ENCODE measurements at places on chromosomes 3 and 15.

DNA sequence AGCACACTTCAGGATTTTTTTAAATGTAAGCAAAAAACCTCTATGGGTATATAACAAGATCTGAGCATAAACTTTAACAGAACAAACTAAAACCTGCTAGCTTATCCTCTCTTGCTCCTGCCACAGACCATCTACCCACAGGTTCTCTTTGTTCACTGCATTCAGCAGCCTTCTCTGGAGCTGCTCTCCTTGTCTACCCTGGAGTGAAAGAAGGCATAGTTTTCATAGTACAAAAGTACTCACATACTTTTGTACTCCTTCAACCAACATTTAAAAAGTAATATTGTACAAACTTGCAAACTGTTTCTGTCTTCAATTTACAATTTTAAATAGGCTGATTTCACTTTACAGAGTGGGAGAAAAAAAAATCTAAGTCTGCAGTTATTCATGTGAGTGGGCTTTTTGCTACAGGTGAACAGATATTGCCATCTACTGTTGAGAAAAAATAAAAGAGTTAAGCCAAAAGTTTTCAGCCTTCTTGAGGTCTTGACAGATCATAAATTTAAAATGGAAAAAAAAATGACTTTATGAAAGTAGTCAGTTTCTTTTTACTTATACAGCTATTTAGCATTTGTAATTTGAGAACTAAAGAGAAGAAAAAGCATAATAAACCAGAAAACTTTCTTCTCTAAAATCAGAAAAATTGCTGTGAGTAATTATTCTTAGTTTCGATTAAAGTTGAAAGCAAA lies 20.4 kb downstream of the TERC start:
- DNase-seq, result peak; percentile 10

GRCh38 chr3:105526360-105527111 lies 159.8 kb downstream of the ALCAM start:
- no peak for DNase-seq

DNA sequence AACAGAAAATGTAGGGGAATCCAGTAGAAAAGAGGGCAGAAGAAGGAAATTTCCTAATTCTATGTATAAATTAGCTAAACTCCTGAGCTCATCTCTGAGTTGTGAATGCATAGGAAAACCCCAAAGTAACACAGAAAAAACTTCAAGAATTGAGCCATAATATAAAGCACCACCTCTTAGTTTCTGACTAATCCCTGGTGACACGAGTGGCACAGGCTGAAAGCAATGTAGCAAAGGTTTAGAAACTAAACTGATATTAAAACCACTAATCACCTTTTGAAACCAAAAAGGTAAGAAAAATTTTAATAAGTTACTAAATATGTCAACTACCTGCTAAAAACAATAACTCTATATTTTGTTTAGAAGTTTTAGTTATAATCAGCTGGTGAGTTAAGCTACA lies 255.6 kb upstream of the NECTIN3 start:
- no peak for DNase-seq

- no peak for DNase-seq
Observed at GRCh38 chr15:87805117-87805820, 451.3 kb downstream of the NTRK3 start.

DNA sequence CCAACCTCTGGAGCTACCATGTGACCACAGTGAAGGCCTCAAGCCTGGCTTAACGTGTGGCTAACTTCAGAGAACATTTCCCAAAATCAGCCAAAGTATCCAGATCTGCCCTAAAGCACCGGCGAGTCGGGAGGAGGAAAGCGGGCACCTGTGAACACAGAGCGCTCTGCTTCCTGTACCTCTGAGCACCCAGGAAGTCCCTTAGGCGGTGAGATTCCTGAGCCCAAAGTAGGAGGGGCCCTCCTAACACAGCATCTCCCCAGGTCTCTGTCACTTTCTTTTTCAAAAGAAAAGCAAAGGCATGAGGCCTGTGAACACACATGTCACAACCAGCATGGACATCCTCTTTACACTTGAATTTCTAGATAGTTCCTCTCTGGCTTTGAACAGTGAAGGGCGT lies 944 bp upstream of the EIF4E3 start:
- no peak for DNase-seq

GRCh38 chr15:55709458-55709857 lies 33.5 kb downstream of the PRTG start:
- DNase-seq, result no peak

- no peak for DNase-seq
Observed at GRCh38 chr3:36709281-36709680, 55.1 kb downstream of the DCLK3 start.

DNA sequence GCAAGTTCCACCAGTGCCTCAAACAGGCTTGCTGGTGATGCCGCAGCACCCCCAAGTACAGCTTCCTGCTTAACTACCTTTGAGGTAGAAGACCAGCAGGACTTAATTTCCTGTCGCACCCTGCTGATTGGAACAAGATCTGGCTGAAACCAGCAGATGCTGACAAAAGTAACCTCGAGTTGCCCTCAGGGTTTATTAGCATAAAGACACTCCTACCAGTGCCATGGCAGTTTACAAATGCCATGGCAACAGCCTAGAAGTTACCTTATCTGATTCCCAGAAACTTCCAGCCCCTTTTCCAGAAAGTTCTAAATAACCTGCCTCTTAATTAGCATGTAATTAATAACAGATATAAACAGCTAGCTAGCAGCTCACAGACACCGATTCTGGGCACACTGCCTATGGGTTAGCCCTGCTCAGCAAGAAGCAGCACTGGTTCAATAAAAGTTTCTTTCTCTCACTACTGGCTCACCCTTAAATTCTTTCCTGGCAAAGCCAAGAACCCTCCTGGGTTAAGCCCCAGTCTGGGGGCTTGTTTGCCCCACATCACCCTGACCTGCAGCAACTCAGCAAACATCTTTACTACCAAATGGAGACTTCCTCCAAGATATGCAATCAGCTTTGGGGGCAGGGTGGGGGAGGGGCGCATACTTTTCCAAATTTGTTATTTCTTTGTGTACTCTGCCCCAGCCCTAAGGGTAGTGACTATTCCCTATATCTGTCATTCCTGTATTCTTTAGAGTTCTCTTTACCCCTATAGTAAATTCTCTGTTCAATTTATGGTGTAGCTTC lies 54.2 kb downstream of the MAP4 start:
- DNase-seq, result peak; percentile 25

DNA sequence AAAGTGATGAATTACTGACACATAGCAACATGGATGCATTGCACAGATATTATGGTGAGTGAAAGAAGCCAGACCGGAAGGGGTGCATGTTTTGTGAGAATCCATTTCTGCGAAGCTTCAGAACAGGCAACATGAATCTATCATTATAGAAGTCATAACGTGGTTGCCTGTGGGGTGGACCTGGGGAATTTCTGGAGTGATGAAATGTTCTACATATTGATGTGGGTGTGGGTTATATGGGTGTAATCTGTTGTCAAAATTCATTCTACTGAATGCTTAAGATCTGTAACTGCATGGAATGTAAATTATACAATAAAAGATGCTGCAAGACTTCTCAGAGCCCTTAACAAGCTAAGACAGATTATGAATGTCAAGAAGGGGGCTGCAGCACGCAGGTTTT lies 25.2 kb upstream of the TSPAN3 start:
- DNase-seq, result no peak

GRCh38 chr3:14519406-14519805 lies 20.7 kb downstream of the GRIP2 start:
- DNase-seq, result no peak

- DNase-seq, result no peak
Observed at GRCh38 chr3:71530903-71531530, 52.5 kb downstream of the FOXP1 start.

- DNase-seq, result no peak
Observed at GRCh38 chr3:126130981-126131745, 47.2 kb upstream of the SLC41A3 start.

- no peak for DNase-seq
Observed at GRCh38 chr3:112763258-112763657, 83.4 kb downstream of the CD200R1L start.

Data from fibroblast of gingiva (primary cell).